ENCODE measurements at places on chromosomes 16 and 17.

DNA sequence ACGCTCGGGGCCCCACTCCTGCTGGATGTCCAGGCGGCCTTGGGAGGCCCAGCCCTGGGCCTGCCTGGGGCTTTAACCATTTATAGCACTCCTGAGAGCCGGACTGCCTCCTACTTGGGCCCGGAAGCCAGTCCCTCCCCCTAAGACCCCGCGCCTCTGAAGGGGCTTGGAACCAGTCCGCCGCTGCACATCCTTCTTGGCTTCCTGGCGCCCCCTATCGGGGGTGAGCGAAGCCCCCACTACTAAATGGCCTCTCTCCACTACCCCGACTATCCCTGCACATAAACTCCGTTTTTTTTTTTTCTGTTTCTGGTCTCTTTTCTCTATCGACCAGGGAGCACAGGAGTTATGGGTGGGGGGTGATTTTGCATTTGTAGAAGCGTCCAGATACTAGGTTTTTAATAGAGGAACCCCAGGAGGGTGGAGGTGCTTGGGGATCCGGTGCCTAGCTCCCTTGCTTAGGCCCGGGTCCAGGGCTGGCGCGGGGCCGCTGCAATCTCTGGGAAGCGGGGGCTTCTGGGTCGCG, 633 bp upstream of the NOL3 start:
- DNase-seq, result no peak

DNA sequence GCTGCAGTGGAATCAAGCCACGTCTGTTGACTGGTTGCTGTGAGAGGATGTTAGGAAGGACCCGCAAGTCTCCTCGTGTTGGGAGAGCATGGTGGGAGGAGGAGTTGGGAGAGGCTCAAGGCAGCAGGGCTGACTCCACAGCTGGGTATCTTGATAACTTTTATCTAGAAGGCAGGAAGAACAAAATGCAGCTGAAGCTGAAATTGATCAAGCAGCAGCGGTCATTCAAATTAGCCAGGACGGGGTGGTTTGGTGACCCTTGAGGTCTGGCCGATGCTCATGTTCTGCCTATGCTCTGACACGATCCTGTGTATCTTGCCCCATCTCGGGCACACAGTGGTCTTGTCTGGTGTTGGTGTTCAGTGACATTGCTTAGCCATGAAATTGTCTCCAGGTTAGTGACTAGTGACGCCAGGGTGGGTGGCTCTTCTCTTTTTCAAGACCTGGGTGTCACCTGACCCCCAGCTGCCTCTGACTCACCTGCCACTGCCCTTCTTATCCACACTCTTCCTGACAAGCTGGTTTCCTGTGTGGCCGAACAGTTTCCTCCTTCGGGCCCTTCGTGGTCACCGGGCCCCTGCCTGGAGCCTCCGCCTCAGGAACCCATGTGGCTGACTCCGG, 19.1 kb downstream of the NPTX1 start:
- DNase-seq, result no peak

- DNase-seq, result no peak
Measured at GRCh38 chr16:89870440-89870839, 3.0 kb upstream of the TCF25 start.

- DNase-seq, result peak; percentile 45
Measured at GRCh38 chr17:76000016-76000754, 470 bp upstream of the CDK3 start.

GRCh38 chr16:28897826-28898225, 19.5 kb downstream of the ATP2A1 start:
- DNase-seq, result no peak

DNA sequence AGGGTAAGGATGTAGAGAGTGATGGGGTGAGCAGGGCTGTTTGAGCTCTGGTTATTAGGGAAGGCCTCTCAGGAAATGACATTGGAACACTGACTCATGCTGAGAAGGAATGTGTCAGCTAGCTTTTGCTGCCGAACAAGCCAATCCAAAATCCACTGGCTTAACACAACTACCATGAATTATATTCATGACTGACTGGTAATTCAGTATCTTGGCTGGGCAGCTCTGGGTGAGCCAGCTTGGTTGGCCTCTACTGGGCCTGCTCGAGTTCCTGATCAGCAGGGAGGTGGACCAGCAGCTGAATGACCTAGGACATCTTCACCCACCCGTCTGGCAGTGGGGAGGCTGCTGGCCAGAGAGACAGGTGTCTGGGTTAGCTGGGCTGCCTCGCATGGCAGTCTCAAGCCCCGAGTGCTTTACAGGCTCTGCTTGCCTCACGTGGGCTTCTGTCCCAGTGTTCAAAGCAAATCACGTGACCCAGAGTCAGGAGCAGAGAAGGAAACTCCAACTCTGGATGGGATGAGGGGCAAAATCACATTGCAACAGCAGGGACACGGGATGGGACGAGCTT, 209.4 kb downstream of the KATNIP start:
- no peak for DNase-seq

- DNase-seq, result no peak
Measured at GRCh38 chr17:74303305-74303704, 22.7 kb upstream of the KIF19 start.

- DNase-seq, result no peak
Measured at GRCh38 chr16:73997340-73997711, 299.3 kb upstream of the PSMD7 start.

Measured in activated T-helper 1 cell treated with anti-CD3 and anti-CD28 coated beads, Interleukin-2, amount 50 U/mL, for 16 hours (primary cell).